ENCODE measurements at places on chromosomes 16 and 17.
A peak's percentile ranks its signal among the peaks of the same experiment; 100 is the strongest.

DNA sequence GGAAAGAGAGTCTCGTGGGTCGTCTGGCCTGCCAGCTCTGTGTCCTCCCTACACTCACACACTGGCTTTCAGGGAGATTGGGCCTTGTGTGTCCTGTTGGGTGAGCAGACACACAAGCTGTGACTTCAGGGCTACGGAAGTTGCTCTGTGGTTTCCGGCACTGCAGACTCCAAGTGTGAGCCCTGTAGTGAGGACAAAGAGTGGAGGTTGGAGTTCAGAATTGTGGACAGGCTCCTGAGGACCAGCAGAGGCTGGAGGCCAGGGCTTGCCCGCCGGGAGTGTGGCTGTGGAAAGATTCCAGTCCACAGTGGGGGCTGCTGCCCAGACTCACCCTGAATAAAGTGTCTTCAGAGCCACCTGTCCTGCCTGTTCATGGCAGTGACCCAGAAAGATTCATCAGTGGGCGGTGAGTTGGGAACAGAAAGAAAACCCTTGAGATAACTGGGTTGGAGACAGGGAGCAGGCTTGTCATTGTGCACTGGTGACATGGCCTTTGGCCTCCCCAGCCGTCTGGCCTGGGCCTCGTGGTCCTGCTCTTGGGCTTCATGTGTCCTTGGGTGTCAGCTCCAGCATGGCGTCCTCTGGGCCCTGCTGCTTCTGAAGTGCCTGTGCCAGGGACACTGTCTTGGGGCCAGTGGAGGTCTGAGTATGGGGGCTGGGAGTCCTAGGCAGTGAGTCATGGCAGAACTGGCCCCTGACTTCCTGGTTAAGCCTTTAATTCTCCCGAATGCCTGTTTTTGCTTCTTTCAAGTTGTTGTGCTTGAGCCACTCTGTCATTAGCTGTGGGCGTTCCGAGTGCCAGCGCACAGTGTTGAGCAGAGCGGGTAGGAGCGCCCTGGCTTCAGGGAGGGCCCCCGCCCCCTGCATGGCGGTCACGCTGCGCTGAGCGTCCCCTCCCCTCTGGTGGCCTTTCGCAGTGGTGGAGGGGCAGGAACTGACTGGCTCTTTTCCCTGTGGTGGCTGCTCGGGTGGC is 19.9 kb upstream of the ZNF750 start:
- peak; percentile 68 for DNase-seq

- no peak for DNase-seq
Measured at GRCh38 chr16:17369421-17370222, 101.1 kb downstream of the XYLT1 start.

- no peak for DNase-seq
Measured at GRCh38 chr16:12417815-12418211, 385.9 kb downstream of the CPPED1 start.

GRCh38 chr17:72510351-72511016 is 389.7 kb downstream of the SOX9 start:
- DNase-seq = no peak

DNA sequence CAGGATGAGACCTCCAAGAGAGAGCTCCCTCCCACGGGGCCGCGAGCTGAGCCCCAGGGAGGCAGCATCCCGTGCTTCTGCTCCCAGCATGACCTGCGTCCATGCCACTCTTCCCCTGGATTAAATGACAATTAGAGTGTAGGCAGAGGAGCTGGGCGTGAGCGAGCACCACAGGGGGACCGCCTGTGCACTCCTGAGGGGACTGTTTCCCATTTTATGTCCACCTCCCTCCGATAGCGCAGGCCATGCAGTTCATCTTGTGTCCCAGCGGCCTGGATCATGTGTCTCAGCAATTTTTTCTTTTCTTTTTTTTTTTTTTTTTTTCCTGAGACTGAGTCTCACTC is 5.8 kb upstream of the IL17C start:
- DNase-seq = no peak

DNA sequence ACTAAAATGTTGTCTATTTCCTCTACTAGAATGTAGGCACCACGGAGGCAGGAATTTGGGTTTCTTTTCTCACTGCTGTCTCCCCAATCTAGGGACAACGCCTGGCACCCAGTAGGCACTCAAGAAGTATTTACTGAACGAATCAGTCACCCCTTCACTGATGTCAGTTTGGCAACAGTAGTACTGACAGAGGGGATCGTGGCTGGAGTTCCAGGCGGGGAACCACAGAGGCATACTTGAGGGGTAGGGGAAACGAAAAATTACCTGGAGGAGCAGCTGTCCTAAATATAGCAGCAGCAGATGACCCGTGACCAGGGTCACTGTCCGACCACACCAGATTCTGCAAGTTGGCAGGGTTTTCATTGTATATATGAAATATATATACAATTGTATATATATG is 33.3 kb downstream of the TRIM25 start:
- no peak for DNase-seq

DNA sequence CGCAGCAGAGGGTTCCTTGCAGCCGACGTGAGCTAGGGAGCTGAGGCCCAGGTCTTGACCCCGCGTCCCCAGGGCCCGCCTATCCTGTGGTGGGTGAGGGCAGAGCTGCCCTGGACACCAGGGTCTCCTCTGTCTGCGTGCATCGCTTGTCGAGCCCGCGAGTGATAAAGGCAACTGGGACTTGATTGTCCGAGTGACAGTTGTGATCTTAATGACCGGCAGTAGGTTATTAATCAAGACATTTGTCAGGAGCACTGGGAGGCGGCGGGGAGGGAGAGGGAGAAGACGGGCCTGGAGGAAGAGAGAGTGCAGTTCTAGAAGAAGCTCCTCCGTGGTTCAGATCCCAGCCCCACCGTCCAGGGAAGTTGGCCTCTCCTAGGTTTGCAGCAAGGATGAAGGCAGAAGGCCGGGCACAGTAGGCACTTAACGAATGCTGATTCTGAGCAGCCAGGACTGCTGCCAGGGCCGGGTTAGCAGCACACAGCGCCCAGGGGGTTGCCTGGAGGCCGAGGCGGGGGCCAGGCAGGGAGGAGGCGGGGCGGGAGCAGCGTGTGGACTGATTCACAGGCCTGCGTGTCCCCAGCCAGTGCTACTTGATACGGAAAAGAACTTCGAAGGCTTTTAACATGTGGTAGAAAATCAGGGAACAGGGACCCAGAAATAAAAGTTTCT is 11.3 kb upstream of the GSE1 start:
- no peak for DNase-seq

GRCh38 chr17:75130632-75131277 is 787 bp downstream of the NT5C start:
- DNase-seq = peak; percentile 71

DNA sequence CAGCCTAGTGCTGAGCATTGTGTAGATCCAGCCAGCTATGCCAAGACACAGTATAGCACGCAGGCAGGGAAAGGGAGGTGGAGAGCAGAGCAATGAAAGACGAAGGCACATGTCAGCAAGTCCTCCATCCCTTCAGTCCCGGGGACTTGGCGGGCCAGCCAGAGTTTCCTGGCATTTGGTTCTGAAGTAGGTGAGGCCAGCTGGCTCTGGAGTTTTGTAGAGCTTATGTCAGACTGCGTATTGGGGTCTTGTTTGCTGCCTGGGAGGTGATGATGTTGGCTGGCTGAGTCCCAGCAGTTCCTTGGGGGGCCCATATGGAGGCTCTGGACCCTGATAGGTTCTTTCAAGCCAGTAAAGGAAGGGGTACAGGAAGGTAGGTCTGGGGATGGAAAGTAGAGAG is 55.7 kb upstream of the AKTIP start:
- DNase-seq = no peak

DNA sequence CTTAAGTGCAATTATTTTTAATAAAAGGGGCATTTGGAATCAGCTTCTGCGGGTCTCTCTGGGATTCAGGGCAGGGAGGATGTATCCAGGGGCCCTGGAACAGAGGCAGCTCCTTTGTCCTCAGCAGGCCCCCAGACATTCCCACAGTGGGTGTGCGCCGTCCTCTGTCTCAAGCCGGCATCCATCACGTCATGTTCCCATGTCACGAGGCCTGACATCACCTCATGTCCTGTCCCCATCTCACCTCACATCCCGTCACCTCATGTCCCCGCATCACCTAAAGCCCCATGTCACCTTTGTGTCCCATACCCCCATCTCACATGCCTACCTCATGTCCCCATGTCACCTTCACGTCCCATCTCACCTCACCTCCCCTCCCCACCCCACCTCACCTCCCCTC is 18.5 kb downstream of the GAA start:
- no peak for DNase-seq

- peak; percentile 32 for DNase-seq
Measured at GRCh38 chr17:35743626-35744328, 9.3 kb downstream of the GAS2L2 start.

Data from erythroblast (primary cell).